Activated CD4-positive, CD25-positive, alpha-beta regulatory T cell treated with anti-CD3 and anti-CD28 coated beads, Interleukin-2, amount 50 U/mL, for 72 hours (primary cell): ENCODE measurements at places on chromosomes 3 and 15.

- DNase-seq = no peak
Measured at GRCh38 chr15:55357774-55358173, 38.8 kb downstream of the PIGB start.

DNA sequence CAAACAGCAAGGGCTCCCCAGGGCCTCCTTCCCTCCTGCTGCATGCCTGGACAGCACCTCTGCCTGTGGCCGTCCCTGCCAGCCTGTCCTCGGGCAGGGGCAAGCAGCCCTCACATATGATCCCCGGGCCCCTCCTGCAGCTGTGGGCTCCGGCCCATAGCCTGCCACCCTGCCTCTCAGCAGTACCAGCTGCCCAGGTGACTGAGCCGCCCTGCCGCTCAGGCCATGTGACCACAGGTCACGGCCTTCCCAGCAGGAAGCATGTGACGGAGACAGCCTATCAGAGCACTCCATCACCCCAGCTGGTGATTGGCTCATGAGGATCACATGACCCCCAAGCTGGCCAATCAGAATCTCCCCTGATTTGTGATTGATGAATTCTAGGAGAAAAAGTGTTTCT is 23.9 kb downstream of the ALDH1L1 start:
- DNase-seq = peak; percentile 61

- DNase-seq = no peak
Measured at GRCh38 chr3:39000008-39000450, 51.7 kb downstream of the SCN11A start.

DNA sequence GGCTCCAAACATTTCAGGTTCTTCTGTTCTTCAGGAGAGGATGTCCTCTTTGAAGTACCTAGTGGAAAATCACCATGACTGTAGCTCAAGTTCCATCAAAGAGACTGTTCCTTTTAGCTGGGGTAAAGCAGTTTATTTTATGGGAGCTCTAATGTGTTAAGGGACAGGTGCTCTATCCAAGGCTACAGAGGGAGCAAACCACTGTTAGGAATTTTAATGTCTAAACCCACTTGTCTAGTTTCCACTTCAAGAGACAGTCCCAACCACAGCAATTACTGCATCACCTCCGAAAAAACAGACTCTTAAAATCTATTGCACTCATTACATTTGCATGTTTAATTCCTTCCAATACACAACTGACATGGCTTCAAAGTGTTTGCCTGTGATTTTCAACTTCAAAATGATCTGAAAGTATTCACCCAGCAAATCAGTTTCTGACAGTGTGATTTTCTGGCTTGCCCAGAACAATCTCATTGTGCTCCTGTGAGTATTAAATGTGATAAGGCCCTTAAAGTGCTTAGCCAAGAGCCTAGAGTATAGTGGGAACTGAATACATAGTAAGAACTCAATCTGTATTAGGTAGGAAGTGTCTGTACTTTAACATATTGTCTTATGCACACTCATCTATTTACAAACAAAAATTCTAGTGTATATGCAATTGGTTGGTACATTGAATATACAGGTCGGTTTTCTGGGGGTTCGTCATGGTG is 266.5 kb upstream of the CCDC54 start:
- no peak for DNase-seq

DNA sequence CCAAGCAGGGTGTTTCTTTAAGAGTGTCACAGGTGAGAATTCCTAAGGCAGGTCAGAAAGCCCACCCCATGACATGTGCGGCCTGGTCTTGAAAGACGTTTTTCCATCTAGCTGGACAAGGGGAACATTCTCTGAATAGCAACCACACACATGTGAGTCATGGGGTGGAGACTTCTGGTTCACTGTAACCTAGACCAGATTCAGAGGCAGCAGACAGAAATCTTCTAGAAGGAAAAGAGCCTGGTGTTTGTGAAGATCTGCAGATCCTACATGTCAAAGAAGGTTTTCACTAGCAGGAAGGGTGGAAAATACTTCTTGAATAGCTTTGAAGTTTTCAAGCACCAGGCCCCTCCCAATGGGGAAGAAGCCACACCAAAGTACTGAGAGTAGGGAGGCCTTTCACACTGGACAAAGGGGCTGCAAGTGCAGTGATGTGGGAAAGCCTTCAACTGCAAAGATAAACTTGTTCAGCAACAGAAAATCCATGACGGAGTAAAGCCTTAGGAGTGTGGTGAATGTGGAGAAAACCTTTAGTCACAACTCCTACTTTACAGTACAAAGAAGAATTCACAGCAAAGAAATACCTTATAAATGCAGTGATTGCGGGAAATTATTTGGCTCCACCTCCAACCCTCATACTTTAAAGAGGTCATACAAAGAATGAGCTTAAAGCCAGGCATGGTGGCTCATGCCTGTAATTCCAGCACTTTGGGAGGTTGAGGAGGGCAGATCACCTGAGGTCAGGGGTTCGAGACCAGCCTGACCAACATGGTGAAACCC is 17.6 kb downstream of the ADAM10 start:
- DNase-seq = no peak

DNA sequence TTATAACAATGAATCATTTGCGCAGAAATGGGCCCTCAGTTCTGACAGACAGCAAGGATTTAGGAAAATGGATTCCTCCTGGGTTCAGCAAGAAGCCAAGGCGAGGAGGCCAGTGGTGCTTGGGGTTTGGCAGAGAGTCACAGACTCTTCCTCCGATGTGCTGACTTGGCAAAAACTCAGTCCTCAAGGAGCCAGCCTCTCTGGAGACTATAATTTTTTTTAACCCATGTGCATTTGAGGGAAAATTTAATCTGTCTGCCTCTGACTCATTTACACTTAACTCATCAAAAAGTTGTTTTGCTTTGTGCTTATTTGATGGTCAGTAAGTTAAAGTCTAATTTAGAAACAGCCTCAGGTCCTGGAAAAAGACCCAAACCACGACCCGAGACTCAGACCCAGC is 34.2 kb upstream of the SLC24A5 start:
- no peak for DNase-seq

GRCh38 chr15:99232740-99233139 is 16.6 kb downstream of the TTC23 start:
- DNase-seq = no peak
